Stimulated activated CD8-positive, alpha-beta memory T cell treated with anti-CD3 and anti-CD28 coated beads, Interleukin-12 subunit alpha, Interleukin-12 subunit beta, amount 100 ng/mL, for 4 hours (primary cell): ENCODE measurements at places on chromosomes 1 and 21.
A peak's percentile ranks its signal among the peaks of the same experiment; 100 is the strongest.

GRCh38 chr1:25245809-25246599, 1.2 kb downstream of the RSRP1 start:
- no peak for DNase-seq

- DNase-seq, result no peak
Measured at GRCh38 chr1:43522776-43523480, 7.8 kb upstream of the PTPRF start.

GRCh38 chr1:218600968-218601367, 255.8 kb downstream of the TGFB2 start:
- DNase-seq, result no peak

- peak; percentile 32 for DNase-seq
Measured at GRCh38 chr1:230917284-230918135, 49.2 kb upstream of the C1orf198 start.

GRCh38 chr1:212355230-212355969, 59.3 kb downstream of the PACC1 start:
- DNase-seq, result no peak

DNA sequence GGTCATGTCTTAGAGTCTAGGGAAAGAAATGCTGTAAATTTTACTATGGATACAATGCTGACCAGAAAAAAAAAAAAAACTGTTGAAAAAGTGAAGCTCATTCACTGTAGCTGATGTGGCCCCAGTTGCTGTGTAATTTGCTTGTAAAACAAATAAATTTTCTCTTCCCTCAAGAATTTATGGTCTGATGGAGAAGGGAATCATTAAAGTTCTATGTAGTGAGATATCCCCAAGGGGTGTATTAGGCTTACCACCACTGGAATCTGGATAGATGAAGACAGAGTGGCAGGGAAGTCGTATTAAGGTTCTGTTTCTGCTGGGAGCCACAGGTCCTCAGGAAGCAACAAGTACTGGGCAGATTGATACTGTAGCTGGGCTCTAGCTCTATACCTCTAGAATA, 860.0 kb downstream of the LTN1 start:
- DNase-seq, result no peak

GRCh38 chr1:201732351-201732750, 96.6 kb upstream of the IPO9 start:
- DNase-seq, result no peak
